ENCODE measurements at places on chromosomes 7 and 10.

GRCh38 chr7:156907656-156908055 lies 14.7 kb upstream of the LMBR1 start:
- no peak for DNase-seq

GRCh38 chr7:126715076-126715475 lies 537.7 kb downstream of the GRM8 start:
- no peak for DNase-seq

GRCh38 chr10:33833566-33833965 lies 499.1 kb upstream of the NRP1 start:
- DNase-seq, result no peak

- no peak for DNase-seq
Measured at GRCh38 chr10:34018129-34018528, 683.7 kb upstream of the NRP1 start.

GRCh38 chr7:7565018-7565680 lies 1.5 kb upstream of the MIOS start:
- no peak for DNase-seq

DNA sequence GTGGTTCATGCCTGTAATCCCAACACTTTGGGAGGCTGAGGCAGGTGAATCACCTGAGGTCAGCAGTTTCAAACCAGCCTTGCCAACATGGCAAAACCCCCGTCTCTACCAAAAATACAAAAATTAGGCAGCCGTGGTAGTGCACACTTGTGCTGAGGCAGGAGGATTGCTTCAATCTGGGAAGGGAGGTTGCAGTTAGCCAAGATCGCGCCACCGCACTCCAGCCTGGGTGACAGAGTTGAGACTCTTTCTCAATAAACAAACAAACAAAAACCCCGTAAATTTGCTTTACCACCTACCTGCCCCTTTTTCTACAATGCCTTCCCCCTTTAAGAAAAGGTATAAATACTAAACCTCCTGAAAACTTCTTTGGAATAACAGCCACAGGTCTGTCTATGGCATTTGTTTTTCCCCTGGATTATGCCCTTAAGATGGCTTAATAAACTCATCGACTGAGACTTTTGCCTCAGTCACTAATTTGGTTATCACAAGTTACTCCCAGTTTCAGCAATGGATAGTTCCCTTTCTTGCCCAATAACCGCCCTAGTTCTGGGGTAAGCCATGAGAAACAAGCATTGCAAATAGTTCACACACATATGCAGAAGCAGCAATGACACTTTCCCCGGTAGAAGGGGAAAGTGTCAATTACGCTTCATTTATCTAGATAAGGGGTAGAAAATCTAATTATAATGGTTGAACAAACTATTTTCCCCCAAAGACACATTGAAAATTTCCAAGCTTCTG lies 52.8 kb upstream of the SVIL start:
- no peak for DNase-seq

DNA sequence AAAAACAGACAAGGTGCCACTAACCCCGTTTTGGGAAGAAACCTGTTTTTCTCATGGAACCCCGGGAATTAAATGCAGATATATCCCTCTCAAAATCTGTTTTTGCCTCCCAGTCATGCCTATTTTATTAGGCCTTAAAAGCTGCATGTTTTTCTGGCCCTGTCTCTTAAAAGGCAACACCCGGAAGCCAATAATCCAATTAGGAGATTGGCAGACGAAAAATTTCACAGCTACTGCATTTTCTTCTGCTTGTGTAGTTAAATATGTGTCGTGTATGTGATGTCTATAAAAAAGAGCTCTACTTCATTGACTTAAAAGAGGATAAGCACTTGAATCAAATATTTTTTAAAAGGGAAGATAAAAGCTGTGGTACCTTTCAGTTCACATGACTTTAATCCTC lies 31.9 kb upstream of the OPTN start:
- DNase-seq, result no peak

GRCh38 chr7:120272701-120273475 lies at the start of gene KCND2:
KCND2 (plus strand) TSS chr7:120273175.
- DNase-seq, result peak; percentile 69

DNA sequence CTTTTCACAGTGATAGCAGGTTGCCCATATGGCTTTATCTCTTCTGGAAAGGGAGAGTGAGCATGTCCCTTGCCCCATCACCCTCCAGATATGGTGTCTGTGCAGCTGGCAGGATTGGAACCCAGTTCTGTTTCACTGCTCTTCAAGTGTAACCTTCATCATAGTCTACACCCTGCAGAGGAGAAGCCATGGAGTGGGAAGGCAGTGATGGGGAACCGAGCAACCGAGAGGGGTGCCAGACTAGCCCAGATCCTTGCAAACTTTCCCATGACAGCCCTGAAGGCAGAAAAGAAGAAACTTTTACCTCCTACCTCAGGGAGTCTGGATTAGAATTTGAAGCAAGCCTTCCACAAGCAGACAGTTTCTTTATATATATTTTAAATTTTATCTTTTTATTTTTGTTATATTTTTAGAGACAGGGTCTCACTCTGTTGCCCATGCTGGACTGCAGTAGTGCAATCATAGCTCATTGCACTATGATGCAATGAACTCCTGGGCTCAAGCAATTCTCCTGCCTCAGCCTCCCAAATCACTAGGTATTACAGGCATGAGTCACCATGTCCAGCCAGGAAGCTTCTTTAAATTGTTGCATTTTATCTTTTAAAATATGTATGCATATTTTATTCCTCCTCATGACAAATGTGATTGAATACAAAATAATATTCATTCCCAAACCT lies 133.3 kb downstream of the KCNMA1 start:
- DNase-seq, result no peak

GRCh38 chr7:92939666-92940360 lies 103.4 kb upstream of the CDK6 start:
- no peak for DNase-seq

GRCh38 chr7:4861673-4862072 lies at the start of gene PAPOLB:
PAPOLB (minus strand) TSS chr7:4862030; CDS start chr7:4861810, 220 bp downstream.
- no peak for DNase-seq

DNA sequence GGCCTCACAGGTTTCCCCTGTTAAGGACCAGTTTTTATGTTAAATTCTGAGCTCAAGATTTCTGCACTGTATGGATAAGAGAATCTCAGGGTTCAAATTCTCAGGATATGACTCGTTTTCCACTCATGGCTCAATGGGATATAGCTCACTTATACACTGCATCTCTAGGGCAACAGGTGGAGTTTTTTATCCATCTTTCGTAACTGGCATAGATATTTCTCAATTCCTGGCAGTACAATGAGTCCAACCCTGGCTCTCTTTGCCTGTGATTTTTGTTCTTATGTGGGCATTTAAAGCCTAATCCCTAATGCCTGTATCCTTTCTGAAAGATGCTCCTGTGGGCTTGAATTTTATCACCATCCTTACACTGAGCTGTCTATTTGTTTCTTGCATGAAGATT lies 7.6 kb downstream of the CCDC172 start:
- DNase-seq, result no peak

GRCh38 chr10:18658271-18659124 lies 733 bp upstream of the ARL5B start:
- no peak for DNase-seq

DNA sequence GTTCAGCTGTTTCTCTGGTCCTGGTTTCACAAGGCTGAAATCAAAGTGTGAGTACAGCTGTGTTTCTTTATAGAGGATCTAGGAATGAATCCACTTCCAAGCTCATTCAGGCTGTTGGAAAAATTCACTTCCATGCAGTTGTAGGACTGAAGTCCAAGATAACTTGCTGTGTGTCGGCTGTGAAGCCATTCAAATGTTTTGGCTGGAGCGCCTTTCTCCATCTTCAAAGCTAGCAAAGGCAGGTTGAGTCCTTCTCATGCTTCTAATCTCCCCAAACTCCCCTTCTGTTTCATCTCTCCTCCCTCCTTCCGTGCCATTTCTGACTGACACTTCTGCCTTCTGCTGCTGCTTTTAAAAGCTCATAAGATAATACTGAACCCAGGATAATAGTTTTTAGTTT lies 1195.4 kb upstream of the LRRN3 start:
- no peak for DNase-seq

DNA sequence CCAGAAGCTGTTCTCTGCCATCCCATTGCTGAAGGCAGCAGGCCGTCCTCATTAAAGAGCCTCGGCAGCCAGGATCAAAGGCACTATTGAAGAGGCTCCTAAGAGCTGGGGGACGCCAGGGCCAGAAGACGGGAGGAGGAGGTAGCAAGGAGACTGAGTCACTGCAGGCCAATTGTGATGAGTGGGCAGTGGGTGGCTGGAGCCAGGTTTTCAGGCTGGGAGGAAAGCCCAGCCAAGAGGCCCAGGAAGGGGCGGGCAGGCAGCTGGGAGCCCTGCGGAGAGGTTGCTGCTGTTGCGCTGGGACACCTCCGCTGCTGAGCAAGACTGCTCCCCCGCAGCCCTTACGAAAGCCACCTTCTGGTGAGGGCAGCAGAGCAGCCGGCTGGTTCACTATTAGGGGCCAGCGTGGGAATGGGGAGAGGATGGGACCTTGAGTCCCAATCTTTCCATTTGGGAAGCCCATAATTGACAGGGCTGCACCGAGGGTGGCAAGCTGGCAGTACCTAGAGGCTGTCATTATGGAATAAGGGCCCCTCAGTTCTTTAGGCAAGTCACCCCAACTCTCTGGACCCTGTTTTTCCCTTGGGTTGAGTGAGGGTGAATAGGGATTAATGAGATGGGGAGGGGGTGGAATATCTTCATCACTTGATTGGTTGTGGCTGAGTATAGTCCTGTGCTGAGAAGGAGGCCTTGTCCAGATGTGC lies 48.4 kb downstream of the UNC5B start:
- peak; percentile 50 for DNase-seq

GRCh38 chr10:102492983-102493382 lies 9.5 kb downstream of the ACTR1A start:
- no peak for DNase-seq

- no peak for DNase-seq
Measured at GRCh38 chr10:59143544-59143943, 32.9 kb upstream of the PHYHIPL start.

GRCh38 chr7:127885843-127886242 lies 145.4 kb downstream of the LRRC4 start:
- DNase-seq, result no peak

DNA sequence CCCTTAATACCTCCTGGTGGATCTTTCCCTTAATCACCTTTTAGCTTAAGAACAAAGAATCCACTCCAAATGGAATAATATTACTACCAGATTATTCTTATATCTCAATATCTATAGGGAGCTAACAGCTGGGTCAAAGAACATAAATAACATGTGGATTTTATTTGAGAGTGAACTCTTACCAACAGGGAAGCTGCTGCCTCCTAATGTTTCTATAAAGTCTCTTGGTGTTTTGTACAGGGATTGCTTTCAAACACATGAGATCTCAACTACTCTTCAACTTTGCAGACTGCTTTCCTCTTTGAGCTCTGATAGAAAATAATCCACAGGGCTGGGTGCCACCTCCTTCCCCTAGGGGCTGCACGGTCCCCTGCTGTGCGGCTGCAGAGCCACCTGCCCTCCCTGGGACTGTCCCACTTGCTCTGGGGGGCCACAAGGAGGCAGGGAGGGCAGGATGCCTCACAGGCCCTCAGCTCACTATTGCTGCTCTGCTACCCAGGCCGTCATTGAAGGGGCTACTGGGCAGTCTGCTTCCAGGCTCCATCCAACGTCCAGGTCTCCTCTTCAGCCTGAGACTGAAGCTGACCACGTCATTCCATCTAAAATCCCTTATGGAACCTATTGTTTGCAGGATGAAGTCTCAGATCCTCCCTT lies 191.2 kb downstream of the CXCL12 start:
- DNase-seq, result no peak
